T-helper 17 cell (primary cell): ENCODE measurements at places on chromosomes 12 and 14.

GRCh38 chr12:63304887-63305316, 153.9 kb upstream of the AVPR1A start:
- DNase-seq: no peak

DNA sequence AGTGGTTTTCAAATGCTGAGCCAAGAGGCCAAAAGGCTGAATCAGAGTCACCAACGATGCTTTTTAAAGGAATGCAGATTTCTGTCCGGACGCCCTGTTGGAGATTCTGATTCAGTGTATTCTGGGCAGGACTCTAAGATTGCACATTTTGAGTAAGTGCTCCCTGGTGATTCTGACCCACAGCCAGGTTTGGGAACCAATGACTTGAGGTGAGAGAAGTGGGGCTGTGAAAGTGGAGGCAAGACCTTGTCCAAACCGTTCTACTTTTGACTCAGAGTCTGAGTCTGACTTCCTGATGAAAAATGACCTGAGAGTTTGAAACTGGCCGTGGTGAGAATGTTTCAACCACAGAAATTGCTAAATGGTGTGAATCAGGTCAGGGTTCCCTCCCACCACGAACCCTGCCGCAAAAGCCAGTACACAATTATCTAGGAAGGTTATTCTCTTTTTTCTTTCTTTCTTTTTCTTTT, 90.2 kb downstream of the NTN4 start:
- no peak for DNase-seq

GRCh38 chr14:26594756-26595545, 2.9 kb downstream of the NOVA1 start:
- no peak for DNase-seq

GRCh38 chr12:53200458-53201176, 6.4 kb downstream of the ITGB7 start:
- no peak for DNase-seq

GRCh38 chr12:46303039-46303666, 34.3 kb upstream of the SLC38A1 start:
- DNase-seq: peak; percentile 25

- DNase-seq: no peak
Observed at GRCh38 chr12:115337693-115338543, 653.9 kb upstream of the TBX3 start.

DNA sequence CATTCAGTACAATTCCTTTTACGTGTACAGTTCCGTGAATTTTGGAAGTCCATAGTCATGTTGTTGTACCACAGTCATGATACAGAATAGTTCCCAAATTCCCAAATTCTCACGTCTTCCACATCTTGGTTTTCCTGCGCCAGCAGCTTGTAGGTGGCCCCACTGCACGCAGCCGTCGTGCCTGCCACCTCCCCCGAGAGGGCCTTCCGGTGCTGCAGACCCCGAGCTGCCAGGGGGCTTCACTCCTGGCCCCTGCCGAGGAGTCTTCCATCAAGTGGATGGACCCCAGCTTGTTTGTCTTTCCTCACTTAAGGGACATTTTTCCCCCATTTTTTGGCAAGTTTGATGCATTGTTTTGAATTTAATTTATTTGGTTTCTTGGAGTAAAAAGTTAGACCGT, 16.8 kb downstream of the MTA1 start:
- DNase-seq: no peak

DNA sequence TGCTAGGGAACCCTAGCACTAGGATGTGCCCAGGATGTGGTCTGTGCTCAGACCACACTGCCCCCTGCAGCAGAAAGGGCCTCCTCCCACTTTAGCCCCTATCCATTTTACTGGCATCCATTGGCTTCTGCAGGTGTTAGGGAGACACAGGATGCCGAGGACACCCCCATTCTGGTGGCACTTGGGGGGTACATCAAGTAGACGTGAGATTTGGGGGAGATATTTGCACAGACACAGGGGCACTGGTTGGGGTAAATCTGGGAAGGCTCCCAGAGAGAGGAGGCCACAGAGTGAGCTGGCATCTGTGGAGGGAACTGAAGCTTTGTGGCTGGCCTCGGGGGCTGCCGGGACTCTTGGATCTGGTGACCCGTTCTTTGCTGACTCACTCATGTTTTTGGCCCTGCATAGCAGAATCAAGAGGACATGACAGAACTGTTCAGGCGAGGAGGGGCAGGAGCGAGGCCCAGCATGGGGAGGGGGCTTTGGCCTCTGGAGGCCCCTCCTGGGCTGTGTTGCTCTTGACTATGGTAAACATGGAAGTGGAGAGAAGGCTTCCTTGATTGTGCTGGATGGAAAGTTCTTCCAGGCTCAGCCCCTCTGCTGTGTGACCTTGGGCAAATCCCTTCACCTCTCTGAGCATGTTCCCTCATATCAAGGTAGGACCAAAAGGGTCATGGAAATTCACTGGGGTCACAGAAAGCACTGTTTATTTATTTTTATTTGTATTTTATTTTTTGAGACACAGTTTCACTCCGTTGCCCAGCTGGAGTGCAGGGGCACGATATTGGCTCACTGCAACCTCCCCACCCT, 1.8 kb downstream of the PLBD2 start:
- DNase-seq: no peak

DNA sequence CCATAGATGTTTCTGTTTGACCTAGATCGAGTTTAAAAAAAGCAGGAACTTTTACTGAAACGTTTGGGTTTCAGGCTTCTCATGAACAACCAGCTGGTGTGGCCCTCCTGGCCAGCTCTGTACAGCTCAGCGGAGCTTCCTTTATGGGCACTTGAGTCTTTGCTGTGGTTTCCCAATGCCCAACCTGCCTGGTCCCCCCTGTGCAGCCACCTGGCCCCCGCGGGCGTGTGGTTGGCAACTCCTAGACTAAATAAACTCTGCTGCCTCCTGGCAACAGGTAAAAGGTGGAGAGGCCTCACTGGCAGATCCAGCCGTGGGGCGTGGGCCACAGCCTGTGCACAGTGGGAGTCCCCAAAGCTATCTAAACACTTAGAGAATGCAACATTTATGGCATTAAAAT, 38.7 kb downstream of the ADGRD1 start:
- no peak for DNase-seq

DNA sequence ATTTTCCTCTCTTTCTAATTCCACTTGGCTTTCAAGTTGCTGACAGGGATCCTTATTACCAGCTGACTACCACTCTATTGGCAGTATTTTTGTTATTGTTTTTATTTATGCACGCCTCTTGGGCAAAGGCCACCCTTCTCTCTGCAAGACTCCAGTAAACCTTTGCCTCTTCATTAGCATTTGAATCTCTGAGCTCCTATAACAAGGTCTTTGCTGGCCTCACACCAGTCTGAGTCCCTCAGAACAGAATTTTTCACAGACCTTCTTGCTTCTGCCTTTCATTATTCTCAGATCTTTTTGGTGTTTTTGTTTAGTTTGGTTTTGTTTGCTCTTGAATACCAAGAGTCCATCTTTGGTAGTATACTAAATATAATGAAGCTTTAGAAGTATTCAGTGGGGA, 145.9 kb downstream of the PDZRN4 start:
- DNase-seq: no peak

DNA sequence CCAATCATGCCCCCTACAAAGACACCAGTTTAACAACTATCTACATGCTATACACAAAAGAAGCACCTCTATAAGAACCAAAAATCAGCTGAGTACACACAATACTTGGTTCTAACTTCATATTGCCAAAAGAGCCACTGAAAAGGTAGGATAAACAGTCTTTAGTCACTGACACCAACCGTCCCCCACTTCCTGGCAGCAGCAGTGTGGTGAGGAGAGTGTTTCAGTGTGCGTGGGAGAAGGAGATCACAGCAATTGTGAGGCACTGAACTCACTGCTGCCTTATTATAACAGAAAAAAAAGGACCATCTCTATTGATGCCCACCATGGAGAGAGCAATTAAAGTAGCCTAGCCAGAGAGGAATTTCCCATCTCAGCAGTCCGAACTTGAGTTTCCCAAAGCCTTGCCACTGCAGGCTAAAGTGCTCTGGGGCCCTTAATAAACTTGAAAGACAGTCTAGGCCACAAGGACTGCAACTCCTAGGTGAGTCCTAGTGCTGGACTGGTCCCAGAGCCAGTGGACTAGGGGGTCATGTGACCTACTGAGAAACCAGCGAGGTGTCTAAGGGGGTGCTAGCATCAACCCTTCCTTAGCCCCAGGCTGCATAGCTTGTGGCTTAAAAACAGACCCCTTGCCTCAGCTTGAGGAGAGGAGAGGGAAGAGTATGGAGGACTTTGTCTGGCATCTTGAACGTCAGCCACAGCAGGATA, 37.1 kb upstream of the LMNTD1 start:
- no peak for DNase-seq

GRCh38 chr12:1688086-1688710, 2.7 kb upstream of the ADIPOR2 start:
- DNase-seq: no peak

DNA sequence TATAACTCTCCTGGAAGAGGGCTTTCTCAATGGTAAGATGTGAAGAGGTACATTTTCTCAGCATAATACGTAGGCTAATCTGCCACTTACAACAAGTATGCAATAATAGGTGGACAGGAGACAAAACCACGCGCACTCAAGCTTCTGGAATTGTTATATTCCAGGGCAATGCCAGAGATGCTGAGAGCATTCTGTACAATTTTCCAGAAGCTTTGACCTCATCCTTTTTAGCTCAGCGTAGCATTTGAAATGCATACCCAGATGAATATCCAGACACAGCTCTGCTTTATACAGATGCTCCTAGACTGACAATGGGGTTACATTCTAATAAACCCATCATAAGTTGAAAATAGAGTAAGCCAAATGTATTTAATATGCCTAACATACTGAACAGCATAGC, 1492.4 kb upstream of the FLRT2 start:
- DNase-seq: no peak

DNA sequence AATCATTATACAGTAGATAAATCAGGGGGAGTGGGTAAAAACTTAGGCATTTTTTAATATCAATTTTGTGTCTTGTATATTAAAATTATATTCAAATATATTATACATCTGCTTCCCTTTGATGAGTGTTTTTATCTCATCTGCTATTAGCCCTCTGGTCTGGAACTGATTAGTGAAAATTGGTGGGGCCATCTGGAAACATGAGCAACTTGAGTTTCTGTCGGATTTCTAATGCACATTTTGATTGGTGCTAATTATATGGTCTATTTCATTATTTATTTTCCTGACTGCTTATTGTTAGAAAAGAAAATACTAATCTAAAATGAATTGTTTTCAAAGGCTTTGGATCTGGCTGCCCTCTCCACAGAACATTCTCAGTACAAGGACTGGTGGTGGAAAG, 28.2 kb downstream of the TTC8 start:
- no peak for DNase-seq

DNA sequence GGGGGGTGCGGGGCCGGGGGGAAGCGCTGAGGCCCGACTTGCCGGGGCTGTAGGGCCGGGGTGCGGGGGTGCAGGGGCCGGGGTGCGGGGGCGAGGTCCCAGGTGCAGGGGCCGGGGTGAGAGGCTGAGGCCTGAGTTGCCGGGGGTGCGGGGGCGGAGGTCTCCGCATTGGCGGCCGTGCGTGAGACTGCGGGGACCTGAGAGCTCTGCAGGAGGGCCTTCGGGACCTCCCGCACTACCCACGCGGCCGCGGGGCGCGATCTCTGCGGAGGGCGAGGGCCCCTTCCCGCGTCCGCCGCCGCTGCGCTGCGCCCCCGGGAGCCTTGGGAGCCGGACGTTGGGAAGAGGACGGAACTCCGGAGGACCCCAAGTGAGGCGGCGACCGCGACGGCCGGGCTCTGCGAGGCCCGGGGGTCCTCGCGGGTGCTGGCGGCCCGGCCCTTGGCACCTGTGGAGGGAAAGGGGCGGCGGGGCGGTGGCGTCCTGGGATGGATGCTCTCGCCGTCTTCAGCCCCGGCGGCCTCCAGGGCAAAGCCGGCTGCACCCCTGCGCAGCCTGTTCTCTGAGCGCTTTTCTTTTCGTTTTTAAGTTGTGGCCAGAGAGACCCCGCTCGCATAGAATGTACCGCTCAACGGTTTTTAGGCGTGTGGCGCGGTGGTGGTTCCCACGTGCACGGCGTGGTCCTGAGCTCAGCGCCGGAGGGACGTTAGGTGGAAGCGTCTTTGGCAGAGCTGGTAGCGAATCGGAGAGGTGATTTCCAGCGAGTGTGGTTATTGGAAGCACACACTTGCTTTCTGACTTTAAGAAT, 1.3 kb downstream of the PIWIL1 start:
- DNase-seq: no peak

DNA sequence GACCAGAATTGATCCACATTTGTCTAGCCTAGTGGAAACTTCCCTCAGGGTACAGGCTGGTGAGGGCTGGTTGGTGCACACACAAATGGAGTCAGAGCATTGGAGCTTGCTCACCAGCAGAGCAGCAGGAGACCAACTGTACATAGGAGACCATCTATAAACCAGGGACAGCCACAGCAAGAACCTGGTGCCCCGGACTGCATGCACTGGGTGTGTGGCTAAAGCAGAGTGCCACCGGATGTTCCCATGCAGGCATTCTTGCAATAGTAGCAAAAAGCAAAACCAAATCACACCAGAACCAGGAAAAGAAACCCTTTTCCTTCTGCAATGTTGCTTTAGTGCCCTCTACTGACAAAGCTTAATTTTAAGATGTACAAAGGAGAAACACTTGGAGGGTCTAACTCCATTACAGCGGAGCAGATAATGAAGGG, 136.4 kb downstream of the MDGA2 start:
- DNase-seq: no peak

DNA sequence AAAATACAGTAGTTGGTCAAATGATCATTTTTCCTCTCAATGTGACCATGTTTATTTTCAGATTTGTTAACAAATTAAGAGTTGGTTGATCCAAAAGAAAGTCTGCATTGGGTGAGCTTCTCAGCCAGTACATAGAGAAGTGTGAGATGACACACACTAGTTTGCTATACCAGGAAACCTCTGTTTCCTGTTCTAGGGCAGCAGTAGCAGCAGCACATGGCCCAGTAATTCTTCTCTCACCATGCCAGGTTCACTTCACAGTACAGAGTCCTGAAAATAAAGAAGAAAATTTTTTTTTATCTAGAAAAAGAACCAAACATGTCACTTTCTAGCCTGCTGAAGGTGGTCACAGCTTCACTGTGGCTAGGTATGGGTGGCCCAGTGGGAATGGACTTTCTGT, 250.2 kb upstream of the OR4E1 start:
- DNase-seq: peak; percentile 6

GRCh38 chr12:20319366-20319765, 49.0 kb upstream of the PDE3A start:
- DNase-seq: no peak

DNA sequence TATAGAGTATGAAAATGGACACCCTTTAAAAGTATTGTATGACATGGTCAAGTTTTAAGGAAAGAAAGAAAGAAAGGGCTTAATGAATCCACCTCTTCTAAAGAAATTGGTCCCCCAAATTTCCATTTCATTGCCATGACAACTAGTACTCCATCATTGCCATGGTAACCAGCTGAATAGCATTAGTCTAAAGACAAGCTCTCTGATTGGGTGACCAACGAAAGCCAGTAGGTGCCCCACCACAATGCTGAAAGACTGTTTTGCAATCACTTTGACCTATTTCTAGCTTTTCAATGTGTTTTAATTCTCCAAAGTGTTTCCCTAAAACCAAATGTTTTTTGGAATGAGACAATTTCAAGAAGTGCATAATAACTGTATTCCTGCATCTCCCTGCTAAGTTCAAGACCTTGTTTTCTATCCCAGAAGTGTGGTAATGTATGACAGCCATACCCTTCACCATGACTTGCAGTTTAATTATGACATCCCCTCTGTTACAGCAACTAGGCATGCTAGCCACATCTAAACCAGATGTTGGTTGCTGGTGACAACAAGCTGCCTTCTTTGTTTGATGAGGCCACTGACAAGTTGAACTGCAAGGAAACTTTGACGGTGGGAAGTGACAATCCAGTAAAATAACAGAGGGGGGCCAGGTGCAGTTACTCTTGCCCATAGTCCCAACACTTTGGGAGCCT, 46.7 kb downstream of the KICS2 start:
- no peak for DNase-seq

GRCh38 chr12:33581613-33582122, 142.0 kb upstream of the SYT10 start:
- DNase-seq: no peak
